ENCODE measurements at places on chromosomes 2 and 18.

- no peak for DNase-seq
Observed at GRCh38 chr2:74474899-74475298, 2.4 kb upstream of the MRPL53 start.

- DNase-seq, result peak; percentile 13
Observed at GRCh38 chr2:41414486-41415230, 633.2 kb upstream of the PKDCC start.

DNA sequence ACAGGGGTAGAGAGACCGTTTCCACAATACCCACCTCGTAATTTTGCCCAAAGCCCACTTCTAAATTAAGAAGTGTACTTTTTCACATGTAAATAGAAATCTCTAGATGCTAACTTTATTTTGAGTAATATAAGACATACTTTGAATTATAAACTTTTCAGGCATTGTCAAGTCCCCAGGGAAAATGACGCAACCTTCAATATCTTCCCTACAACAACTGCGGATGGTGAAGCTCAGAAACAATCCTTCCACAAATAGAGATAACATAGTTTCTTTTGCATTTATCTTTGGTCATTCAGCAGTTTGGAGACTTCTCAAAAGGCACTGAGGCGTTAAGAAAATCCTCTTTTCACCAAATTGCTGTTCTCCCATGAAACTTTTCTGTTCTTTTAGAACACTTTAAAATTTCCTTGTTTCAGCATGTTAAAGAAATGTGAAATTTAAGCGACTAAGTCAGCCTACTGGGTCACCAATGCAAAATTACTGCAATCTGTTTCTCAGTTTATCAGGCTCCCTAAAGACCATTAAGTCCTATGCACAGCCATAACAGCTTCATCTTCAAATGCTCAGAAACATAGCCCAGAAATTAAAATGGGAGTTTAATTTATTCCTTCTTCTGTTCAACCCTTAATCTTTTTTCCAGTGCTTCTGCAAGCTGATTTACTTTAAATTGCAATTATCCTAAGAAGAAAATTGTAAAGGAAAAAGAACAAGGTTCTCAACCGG, 118.3 kb upstream of the DNAJC10 start:
- no peak for DNase-seq

- DNase-seq, result no peak
Observed at GRCh38 chr2:54986264-54986663, 64.0 kb downstream of the RTN4 start.

DNA sequence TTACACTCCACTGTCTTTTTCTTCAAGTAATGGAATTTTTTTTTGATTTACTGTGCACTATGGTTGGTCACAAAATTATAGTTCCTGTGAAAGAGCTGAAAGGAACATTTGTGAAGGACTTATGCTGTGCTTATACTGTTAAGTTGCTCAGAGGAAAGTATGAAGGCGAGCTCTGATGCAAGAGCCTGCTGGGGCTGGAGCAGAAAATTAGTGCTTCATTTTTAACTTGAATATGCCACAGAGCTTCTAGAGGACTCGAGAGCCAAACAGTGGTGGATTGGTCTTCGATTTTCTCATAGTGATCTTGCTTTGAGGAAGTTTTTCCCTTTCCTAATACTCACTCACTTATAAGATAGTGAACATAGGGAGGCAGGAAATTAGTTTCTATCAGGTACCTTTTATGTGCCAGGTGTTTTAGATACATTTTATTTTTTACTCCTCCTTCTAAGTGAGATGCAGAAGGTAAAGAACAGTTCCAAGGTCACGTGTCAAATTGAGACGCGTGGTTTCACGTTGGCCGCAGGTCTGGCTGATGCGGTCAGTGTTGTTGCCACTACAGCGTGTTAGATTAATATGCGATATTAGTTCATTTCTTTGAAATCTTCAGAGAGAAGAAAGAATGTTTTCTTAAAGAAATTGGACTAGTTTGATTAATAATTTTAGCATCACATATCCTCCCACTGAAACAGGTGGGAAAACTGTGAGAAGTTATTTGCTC, 20.2 kb downstream of the GATA6 start:
- no peak for DNase-seq

DNA sequence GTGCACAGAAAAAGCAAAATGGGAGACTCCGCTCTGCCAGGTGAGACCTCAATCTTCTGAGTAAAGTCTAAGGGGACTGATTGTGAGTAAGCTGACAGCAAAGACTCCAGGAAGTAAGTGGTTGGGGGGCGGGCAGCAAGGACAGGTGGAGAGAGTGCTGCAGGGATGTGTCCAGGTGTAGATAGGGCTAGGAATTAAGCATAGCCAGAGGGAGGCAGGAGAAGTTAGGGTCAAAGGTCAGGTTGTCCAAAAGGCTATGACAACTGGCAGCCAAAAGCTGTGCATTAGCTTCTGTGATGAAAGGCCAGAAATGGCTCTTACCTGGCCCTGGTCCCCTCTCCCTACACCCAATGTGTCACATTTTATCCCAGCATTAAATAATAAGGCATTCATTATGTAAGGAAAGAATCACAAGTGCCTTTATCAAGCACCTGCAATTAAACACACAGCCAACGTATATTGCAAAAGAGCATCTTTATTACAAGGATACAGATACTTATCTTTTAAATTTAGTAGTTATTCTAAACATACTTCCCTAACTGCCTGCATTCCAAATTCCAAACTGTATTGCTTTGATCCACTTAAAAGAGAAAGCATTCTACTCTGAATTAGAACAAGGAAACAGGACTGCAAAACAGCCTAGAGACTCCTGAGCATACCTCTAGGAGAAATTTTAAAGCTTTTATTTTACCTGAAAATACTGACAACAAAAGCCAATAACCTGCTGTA, 247.9 kb downstream of the IRS1 start:
- no peak for DNase-seq

GRCh38 chr2:144240656-144241339, 279.1 kb downstream of the ZEB2 start:
- DNase-seq, result no peak

- DNase-seq, result no peak
Observed at GRCh38 chr2:189157456-189157855, 22.1 kb downstream of the COL5A2 start.

DNA sequence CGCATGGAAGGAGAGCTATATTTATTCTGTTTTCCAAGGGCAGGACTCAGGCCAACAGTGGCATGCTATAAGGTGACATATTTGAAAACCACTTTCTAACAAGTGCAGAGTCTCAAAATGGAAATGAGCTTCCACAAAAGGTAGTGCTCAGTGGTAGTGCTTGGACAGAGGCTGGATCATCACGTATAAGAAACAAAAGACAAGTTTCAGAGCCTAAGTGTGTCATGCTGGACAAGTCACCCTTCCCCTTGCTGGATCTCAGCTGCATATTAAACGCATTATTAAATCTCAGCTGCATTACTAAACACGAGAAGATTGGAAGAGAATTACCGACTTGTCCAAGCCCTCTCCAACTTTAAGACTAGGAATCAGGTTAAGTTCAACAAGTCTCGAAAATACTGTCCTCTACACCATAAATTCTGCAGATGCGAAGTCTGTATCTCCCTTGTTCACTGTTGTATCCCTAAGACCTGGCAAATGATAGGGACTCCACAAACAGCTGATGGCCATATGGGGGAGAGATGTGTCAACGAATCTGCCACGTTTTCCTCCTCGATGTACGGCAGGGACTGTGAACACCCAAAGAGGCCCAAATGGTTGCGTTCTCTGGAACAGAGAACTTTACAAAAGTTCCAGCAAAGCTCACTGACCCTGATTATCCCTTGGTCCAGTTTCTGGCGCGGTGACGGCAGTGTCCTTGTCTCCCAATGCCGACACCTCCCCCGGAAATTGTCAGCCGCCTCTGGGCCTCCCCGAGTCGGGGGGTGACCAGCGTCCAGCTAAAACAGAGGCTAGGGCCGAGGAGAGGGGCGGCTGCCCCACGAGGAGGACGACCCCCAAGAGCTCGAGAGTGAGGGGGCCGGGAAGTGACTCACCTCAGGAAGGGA, 611 bp downstream of the NOL10 start:
- DNase-seq, result no peak

GRCh38 chr2:237445611-237446337, 31.8 kb upstream of the COL6A3 start:
- no peak for DNase-seq

DNA sequence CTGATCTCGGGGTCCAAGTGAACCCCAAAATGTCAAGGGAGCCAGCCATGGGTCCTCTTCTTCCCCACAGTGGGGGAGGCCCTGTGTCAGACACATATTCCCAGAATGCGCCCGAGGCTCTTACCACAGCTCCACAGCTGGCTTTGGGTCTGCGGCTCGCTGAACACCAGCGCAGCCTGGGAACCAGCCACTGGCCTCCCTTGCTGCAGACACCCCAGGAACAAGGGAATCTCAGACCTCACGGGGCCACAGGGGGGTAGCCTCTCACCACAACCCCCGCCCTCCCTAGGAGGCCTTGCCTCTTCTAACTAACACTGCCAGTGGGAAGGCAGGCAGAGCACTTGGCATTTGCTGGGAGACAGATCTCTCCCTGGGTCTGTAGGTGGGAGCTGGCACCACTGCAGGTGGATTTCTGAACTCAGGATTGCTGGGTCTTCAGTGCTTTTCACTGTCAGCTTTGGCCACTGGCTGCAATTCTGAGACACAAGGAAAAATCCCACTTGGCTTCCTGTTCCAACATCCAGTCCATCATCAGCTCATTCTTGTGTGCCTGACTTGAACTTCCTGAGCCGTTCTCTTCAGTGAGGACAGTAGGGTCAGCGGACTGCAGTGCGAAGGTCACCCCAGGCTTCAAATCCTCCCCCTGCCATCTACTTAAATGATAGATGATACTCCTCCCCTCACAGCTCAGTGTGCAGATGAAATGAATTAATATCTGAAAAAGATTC, 128.7 kb downstream of the CAPN13 start:
- DNase-seq, result no peak

DNA sequence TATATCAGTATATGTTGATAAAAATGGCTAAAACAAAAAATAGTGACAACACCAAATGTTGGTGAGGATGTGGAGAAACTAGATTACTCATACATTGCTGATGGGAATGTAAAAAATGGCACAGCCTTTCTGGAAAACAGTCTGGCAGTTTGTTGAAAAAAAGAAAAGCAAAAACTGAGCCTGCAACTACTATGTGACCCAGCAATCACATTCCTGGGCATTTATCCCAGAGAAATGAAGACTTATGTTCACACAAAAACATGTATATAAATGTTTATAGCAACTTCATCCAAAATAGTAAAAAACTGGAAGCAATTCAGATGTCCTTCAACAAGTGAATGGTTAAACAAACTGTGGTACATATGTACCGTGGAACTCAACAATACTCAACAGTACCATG, 7.5 kb upstream of the KDSR start:
- DNase-seq, result no peak

GRCh38 chr2:206071807-206072206, 14.2 kb downstream of the INO80D start:
- no peak for DNase-seq

- DNase-seq, result peak; percentile 47
Observed at GRCh38 chr2:241637795-241638660, 535 bp downstream of the ATG4B start.

DNA sequence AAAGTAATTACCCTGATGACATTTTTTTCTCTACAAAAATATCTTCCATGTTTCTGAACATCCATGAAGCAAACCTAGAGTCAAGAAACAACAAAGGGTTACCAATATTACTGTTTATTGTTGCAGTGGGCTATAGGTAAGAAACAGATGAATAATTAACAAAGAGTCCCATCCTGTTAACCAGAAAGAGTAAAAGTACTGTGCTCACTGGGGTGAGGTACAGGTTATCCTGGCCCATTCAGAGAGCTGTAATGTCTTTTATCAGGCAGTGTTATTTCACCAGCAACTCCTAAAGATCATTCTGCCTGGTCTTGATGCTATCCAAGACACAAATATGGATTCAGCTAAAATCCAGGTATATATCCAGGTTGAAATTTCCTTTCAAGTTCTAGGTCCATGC, 754.9 kb downstream of the SATB2 start:
- no peak for DNase-seq

GRCh38 chr18:80210312-80211083, 36.8 kb downstream of the PARD6G start:
- no peak for DNase-seq

DNA sequence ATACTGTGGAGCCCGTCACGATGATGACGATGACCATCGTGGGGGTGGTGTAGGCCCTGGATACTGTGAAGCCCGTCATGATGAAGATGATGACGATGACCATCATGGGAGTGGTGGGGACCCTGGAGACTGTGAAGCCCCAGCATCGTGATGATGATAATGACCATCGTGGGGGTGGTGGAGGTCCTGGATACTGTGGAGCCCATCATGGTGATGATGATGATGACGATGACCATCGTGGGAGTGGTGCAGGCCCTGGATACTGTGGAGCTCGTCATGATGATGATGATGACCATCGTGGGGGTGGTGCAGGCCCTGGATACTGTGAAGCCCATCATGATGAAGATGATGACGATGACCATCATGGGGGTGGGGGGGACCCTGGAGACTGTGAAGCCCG, 81.0 kb upstream of the SALL3 start:
- no peak for DNase-seq

DNA sequence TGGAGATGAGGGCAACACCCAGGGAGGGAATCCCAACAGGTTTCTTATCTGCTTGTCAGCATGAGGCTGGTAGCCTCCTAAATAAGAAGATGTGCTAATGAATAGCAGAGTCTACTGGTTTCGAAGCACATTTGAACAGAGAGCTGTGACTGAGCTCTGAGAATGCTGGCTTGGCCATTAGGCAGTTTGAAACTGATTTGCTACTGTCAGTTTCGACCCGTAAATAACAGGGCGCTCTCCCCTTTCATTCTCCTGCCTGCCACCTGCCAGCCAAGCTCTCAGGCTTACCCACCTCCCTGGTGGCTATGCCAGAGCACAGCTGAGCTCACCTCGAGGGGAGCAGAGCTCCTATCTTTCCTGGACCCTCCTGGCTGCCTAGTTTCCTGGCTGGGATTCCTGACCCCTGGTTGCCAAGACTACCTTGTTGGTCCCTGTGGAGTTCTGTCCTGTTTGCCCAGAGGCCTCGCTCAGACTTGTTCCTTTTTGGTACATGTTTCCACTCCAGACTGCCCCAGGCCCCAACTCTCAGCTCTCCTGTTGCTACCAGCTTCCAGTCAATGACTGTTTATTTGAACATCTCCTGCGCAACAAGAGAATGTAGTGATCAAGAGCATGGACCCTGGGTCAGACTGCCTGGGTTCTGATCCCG, 102.3 kb upstream of the ALPP start:
- DNase-seq, result no peak

- no peak for DNase-seq
Observed at GRCh38 chr2:10790228-10790973, 22.2 kb downstream of the PDIA6 start.

DNA sequence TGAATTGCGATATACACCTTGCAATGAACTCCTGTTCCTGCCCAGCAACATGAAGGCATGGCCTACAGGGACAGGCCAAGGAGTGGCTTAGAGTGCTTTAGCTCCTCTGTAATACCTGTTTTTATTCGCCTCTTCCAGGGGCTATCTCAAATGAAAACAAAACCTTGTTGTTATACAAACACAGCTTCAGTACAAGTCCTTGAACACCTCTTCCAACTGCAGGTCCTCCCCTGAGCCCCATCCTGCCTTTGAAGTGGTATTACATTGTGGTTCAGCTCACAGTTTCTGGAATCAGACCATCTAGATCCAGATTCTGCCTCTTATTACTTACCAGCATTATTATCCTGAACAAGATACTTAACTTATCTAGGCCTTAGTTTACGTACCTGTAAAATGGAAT, 83.0 kb upstream of the HNRNPA3 start:
- no peak for DNase-seq

Measured in 8988T (cell line).